ENCODE measurements at places on chromosomes 6 and 20. TPM values are rescaled to one million over a fixed set of nuclear protein-coding genes. Genes with fewer than 3 reads are reported as not detected.

PTCRA gene
- not detected for total RNA-seq

GRCh38 chr6:105402939-105403935 lies at the start of gene PREP:
Gene PREP (minus strand): TSS chr6:105403082. CDS start chr6:105402891, 191 bp downstream.
- DNase-seq: no peak

DNA sequence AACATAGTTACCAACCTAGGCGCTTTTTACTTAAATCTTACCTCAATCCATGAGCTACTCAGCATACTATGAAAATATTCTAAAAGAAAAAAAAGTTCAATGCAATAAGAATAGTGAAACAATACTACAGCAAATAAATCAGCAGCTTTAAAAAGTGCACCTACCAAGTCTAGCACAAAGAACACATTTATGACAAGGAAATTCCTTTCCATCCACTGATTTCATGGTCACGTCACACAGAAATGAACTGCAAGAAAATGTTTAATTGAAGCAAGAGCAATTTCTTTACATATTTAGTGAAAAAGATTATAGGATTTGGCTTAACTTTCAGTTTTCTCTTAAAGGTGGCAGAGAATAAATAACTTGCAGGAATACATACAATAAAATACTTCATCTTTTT lies 36.2 kb downstream of the IBTK start:
- no peak for DNase-seq

GRCh38 chr20:43917380-43917779 lies 2.7 kb downstream of the TOX2 start:
- DNase-seq: no peak

DNA sequence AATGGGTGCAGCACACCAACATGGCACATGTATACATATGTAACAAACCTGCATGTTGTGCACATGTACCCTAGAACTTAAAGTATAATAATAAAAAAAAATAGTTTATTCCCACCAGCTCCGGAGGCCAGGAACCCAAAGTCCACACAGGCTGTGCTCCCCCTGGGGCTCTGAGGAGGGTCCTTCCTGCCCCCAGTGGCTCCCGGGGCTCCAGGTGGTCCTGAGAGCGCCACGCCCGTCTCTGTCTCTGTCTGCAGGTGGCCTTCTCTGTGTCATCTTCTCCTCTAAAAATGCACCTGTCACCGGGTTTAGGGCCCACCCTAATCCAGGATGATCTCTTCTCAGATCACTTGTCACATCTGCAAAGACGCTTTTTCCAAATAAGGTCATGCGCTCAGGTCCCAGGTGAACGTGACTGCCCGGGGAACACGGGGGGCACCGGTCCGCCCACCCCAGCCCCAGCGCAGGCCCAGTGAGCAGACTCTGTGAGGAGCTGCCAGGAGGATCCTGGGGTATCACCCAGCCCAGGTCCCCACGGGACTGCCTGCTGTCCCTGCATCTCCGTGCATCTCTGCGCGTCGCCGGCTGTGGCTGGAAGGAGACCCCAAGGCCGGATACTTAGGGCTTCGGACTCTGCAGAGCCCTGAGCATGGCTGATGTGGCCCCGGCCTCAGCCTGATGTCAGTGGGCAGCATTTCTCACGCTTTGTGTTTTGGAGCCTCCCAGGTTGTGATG lies 11.8 kb downstream of the SLCO4A1 start:
- no peak for DNase-seq

GRCh38 chr20:46955601-46956556 lies 61.2 kb downstream of the EYA2 start:
- no peak for DNase-seq

DNA sequence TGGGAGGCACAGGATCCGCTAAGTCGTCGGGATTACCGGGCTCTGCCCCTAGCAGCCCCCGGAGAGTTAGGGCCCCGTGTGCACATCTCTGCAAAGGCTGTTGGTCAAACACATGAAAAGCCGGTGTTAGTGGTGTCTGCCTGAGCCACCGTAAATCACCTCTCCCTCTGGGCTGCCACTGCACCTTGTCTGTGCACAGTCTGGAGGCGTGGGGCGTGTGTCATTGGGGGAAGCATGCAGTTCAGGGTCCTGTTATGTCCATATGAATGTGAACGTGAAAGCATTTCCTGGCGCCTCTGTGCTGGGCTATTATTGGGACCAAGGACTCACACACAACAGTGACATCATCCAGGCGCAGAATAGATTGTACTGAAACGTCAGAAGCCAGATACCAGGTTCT lies 305.6 kb downstream of the NRN1 start:
- no peak for DNase-seq

GRCh38 chr6:19925533-19925932 lies 88.4 kb downstream of the ID4 start:
- no peak for DNase-seq
